Thymus (tissue), 14 donors: ENCODE measurements at places on chromosomes 7 and 10. TPM values are rescaled to one million over a fixed set of nuclear protein-coding genes. Genes with fewer than 3 reads are reported as not detected.

The WNT8B gene
- 0.14 TPM for total RNA-seq

The SHH gene
- total RNA-seq, result 0.05 TPM

DNA sequence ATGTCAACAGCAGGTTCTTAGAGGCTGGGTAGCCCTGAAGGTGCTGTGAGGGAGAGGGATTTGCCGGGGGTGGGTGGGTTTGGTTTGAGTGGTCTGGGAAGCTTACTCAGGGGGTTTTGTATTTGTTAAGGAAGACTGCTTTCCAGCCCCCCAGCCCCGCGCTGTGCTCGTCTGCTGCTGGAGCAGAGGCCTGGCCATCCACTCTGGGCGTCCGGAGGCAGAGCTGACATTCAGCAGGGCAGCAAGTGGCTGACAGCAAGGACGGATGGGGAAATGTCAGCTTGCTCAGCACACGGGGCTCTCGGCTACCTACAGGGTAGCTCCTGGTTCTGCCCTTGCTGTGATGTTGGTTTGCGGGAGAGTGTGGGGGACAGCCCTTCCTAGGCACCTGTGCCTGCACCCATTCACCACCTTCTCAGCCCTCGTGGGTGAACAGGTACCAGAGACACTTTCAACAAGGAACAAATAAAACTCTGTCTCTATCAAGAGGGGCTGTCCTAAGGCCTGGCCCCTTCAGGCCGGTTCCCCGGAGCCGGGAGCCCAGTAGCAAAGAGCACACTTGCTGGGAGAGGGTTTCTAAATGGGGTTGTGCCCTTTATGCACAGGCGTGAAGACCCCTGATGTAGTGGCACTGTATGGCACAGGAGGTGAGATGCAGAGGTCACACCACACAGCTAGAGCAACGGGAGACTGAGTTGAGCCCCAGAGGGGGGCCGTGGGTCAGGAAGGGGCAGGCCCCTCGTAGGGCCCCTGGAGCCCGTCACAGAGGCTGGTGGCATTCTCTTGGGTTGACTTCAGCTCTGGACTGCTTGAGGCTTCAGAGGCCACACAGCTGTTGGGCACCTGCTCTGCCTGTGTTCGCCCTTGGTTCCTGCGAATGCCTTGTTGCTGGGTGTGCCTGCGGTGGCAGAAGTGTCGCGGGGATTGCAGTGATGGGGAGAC is 72.2 kb upstream of the SHH start:
- no peak for DNase-seq
- no peaks in the 10 kb centered on the region for H3K27me3 ChIP-seq
- H3K4me3 ChIP-seq, result no peak overlapping the region
- no peaks in the 10 kb centered on the region for H3K4me1 ChIP-seq

- no peak for DNase-seq
- H3K4me1 ChIP-seq, result no peaks in the 10 kb centered on the region
- H3K36me3 ChIP-seq, result no peaks in the 10 kb centered on the region
- H3K27ac ChIP-seq, result no peak overlapping the region
- no peak overlapping the region for H3K4me3 ChIP-seq
Measured at GRCh38 chr7:47796347-47796746, 151.9 kb downstream of the PKD1L1 start.

DNA sequence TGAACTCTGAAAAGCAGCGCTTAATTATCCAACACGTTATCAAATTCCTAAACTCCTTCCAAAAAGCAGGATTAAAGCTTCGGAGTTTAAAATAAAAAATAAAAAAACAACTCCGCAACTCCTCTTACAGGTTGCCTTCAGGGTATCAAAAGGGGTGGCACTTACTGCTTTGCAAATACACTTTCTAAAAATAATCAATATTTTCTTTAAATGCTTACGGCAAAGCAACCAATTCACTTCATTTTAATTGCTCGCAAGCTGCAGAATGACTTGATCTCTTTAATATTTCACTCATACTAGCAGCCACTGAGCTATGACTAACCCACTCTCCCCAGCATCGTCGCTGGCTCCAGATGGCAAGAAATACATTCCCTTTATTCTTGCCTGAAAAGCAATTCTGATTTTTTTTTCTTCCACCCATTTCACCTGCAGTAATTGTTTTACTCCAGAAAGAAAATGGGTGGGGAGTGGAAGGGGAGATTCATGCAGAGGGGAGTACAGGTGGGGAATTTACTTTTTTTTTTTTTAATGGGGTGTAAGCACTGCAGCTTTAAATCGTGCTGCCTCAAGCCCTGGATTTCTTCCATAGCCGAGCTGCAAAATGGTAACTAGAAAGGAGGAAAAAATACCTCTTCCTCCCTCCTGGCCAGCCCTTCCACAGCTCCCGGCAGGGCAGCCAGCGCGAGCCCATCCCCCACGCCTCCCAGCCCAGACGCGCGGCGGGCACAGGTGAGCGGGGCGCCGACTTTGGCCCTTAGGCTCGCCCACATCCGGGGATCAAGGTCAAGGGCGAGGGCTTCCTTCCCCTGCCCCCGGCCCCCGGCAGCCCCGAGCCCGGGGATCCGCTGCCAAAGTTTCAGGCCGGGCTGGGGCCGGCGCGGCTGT is 54.2 kb upstream of the FHIP2A start:
- H3K36me3 ChIP-seq, result no peaks in the 10 kb centered on the region
- peak; percentile 13 for DNase-seq
- H3K27me3 ChIP-seq, result peaks cover 32% of the 10 kb centered on the region
- H3K27ac ChIP-seq, result no peak overlapping the region
- H3K4me1 ChIP-seq, result peaks cover 11% of the 10 kb centered on the region

DNA sequence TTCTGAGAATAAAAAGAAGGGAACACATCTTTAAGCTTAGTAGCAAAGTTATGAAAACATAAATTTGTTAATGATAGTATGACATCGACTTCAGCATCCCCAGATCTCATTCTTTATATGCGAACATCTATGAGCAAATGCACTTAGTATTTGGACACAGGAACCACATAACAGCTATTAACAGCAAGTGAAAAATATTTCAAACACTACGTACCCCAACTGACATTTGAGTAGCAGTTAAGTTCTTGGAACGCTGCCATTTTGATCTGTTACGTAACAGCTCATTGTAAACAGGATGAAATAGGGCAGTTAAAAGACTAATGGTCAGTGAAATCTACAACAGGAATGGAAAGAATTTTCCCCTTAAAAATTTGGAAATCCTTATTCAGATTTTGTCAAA is 428.9 kb downstream of the TNS3 start:
- no peaks in the 10 kb centered on the region for H3K27me3 ChIP-seq
- DNase-seq, result no peak
- no peak overlapping the region for H3K27ac ChIP-seq
